ENCODE measurements at places on chromosomes 1 and 21.

GRCh38 chr1:160606611-160607010, 27.3 kb upstream of the CD84 start:
- DNase-seq, result no peak

DNA sequence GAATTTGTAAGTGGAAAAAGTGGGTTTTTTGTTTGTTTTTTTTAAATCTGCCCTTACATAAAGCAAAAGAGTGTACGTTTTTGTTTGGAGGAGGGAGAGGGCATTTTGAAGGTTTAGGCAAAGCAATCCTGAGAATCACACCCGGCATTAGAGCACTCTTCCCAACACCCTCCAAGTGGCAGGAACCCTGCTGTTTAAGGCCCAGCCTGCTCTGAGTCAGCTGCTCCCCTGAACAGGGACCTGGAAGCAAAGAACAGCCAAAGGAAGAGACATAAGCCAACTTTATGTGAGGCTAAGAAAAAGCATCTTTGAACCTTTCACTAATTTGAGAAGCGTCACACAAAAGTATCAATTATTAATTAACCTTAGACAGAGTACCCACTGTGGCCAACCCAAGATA, 16.9 kb downstream of the MTFR1L start:
- DNase-seq, result no peak

- DNase-seq, result no peak
Observed at GRCh38 chr1:193494368-193494767, 308.0 kb upstream of the B3GALT2 start.

GRCh38 chr1:36580524-36580923, 97.8 kb upstream of the CSF3R start:
- no peak for DNase-seq

DNA sequence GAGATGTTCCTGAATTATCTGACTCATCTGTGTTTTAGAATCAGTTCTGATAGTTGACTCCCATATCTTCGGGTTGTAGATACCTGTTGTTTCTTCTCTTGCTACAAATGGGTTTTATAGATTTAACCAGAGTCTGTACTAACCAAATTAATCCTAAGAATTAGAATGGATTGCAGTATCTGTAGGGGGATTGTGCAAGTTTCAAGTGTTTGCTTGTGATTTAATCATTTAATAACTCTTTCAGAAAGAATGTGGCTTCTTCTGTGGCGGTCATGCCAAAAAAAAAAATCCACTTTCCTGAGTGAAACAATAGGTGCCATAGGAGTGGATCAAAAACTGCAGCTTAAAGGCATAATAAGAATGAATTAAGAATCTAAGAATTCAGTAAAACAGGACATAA, 9.4 kb downstream of the IPO9 start:
- no peak for DNase-seq

- DNase-seq, result no peak
Observed at GRCh38 chr1:28606771-28607170, 14.7 kb downstream of the RAB42 start.

DNA sequence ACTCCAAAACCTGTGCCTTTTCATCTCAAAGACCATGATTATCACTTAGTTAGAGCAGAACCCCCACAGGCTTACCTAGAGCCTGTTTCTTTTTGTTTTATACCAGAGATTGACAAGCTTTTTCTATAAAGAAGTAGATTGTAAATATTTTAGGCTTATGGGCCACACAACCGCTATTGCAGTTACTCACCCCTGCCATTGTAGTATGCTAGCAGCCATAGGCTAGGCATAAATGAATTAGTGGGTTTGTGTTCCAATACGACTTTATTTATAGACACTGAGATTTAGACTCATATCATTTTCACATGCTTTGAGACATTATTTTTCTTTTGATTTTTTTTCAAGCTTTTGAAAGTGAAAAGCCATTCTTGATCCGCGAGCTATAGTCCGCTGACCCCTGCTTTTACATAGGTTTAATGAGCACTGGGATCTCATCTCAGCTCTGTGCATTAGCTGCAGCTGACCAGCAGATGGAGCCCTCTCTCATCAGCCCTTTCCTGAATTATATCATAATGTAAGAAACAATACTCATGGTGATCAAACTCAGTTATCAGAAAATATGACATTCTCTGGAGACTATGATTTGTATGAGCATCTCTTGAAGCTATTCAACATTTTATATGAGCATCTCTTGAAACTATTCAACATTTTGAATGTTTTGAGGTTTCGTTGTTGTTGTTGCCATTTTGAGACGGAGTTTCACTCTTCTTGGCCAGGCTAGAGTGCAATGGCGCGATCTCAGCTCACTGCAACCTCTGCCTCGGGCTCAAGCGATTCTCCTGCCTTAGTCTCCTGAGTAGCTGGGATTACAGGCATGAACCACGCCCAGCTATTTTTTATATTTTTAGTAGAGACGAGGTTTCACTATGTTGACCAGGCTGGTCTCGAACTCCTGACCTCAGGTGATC, 111.9 kb upstream of the L1TD1 start:
- DNase-seq, result peak; percentile 8

DNA sequence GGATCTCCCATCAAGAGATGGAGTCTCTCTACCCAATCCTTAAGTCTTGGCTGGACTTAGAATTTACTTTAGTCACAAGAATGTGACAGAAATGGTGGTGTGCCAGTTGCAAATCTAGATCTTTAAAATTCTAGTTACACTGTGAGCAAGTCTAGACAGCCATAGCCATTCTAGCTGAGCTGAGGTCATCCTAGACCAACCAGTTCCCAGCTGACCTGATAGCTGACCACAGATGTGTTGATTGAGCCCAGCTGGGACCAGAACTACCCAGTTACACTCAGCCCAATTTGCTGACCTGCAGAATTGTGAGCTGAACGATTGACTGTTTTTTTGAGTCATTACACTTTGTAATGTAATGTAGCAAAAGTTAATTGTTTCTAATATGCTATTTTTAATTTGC, 251.8 kb downstream of the ADGRL2 start:
- DNase-seq, result no peak

DNA sequence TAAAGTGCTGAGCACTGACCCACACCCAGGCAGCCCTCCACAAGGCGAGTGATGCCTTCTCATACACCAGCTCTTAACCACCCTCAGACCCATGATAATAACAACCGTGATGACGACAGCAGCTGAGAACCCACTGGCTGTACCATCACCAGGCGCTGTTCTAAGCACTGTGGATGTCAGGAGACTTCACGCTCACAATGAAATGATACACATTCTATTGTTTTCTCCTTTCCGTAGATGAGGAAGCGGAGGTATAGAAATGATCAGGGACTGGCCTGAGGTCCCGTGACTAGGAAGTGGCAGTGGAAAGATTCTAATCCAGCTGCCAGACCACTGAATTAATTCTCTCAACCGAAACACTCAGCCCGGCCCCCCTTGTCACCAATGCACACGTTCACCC, 32.6 kb downstream of the SDC3 start:
- DNase-seq, result no peak

GRCh38 chr1:185474440-185475149, 157.6 kb upstream of the IVNS1ABP start:
- no peak for DNase-seq

GRCh38 chr1:196070940-196071339, 537.3 kb downstream of the KCNT2 start:
- no peak for DNase-seq

GRCh38 chr1:83571536-83571935, 427.4 kb downstream of the TTLL7 start:
- DNase-seq, result no peak

DNA sequence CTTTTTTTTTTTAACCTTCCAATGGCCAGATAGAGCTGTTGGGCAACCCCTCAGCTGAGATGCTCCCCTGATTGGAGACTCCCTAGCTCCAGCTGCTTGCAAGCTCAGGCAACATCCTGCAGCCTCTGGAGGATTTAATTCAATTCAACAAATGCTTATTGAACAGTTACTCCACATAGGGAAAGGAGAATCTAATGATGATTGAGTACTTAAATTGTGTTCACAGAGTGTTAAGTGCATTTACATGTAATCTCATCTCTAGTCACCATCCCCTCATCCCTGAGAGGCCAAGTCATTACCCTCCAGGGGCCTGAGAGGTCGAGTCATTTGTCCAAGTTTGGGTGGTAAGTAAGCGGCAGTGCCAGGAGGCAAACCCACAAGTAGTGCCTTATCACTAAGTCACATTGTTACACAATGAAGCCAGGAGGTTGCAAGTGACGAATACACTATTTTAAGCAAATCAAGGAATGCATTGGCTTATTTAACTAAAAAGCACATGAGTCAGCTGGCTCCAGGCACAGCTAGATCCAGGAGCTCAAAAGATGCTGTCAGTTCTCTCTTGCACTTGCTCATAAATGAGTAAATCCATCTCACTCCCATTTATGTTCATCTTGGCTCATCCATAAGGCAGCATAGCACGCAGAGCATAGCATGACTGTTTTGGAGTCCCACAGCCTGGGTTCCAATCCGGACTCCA, 64.3 kb downstream of the OPTC start:
- no peak for DNase-seq

GRCh38 chr1:64147759-64148158, 55.7 kb upstream of the UBE2U start:
- no peak for DNase-seq

- DNase-seq, result no peak
Observed at GRCh38 chr1:100950781-100951180, 54.9 kb downstream of the SLC30A7 start.

DNA sequence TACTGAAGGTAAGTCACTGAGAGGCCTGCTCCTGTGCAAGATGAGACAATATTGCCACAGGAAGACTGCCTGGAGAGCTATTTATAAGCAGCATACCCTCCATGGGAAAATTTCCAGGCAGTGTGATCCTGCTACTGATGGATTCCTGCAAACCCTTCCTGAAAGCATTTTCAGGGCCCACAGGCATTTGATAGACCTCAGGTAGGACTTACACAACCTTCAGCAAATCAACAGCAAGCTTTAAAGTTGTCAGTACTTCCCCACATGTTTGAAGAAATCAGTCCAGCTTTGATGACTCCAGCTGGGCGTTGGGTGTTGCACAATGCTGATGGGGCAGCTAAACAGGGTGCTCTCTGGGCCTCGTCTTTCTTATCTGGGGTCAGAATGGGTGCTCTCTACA, 108.8 kb downstream of the PLXNA2 start:
- no peak for DNase-seq

Data from activated CD4-positive, alpha-beta T cell treated with anti-CD3 and anti-CD28 coated beads for 1 hour (primary cell).